T-cell (primary cell): ENCODE measurements at places on chromosomes 3 and 15. TPM values are rescaled to one million over a fixed set of nuclear protein-coding genes. Genes with fewer than 3 reads are reported as not detected.

GABRG3 gene
- not detected for total RNA-seq

SLC28A1 gene
- not detected for total RNA-seq

CHDH gene
- total RNA-seq = 0.44 TPM

CTXN2 gene
- total RNA-seq = not detected

PDIA3 gene
- 231 TPM for total RNA-seq

MST1R gene
- total RNA-seq = 1.3 TPM

ATP10A gene
- 37.3 TPM for total RNA-seq

TTBK2 gene
- total RNA-seq = 26.9 TPM

DUOXA2 gene
- total RNA-seq = not detected

SCG3 gene
- total RNA-seq = 0.16 TPM

KLHL40 gene
- not detected for total RNA-seq

GOLGA6L4 gene
- total RNA-seq = 4.2 TPM

RTP3 gene
- not detected for total RNA-seq

VEPH1 gene
- 0.67 TPM for total RNA-seq
